ENCODE measurements at places on chromosomes 6 and 20. TPM values are rescaled to one million over a fixed set of nuclear protein-coding genes. Genes with fewer than 3 reads are reported as not detected.

OTOR gene
- total RNA-seq, result not detected

KCNB1 gene
- not detected for total RNA-seq

SEL1L2 gene
- total RNA-seq, result not detected

USP49 gene
- 5.0 TPM for total RNA-seq

GCM1 gene
- not detected for total RNA-seq

DNA sequence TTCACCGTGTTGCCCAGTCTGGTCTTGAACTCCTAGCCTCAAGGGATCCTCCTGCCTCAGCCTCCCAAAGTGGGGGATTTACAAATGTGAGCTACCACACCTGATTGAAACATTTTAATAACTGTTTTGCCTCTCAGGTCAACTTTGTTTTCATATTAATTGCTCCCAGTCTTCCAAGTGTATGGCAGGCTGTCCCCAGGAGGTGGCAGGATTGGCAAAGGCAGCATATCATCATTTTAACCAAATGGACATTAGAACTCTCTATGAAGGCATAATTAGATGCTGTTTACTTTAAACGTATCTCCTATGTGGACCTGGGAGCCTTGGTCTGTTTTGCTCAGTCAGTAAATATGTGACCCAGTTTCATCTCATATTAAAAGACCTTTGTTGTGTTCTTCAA, 59.2 kb upstream of the CSE1L start:
- DNase-seq, result no peak
- peaks cover 64% of the 10 kb centered on the region for H3K36me3 ChIP-seq
- H3K27me3 ChIP-seq, result no peaks in the 10 kb centered on the region
- no peak overlapping the region for H3K27ac ChIP-seq
- no peaks in the 10 kb centered on the region for H3K4me1 ChIP-seq

- no peaks in the 10 kb centered on the region for H3K4me1 ChIP-seq
- no peak for DNase-seq
- H3K36me3 ChIP-seq, result no peaks in the 10 kb centered on the region
- H3K27ac ChIP-seq, result no peak overlapping the region
- H3K27me3 ChIP-seq, result no peaks in the 10 kb centered on the region
Observed at GRCh38 chr6:142285235-142286087, 16.3 kb upstream of the ADGRG6 start.

DNA sequence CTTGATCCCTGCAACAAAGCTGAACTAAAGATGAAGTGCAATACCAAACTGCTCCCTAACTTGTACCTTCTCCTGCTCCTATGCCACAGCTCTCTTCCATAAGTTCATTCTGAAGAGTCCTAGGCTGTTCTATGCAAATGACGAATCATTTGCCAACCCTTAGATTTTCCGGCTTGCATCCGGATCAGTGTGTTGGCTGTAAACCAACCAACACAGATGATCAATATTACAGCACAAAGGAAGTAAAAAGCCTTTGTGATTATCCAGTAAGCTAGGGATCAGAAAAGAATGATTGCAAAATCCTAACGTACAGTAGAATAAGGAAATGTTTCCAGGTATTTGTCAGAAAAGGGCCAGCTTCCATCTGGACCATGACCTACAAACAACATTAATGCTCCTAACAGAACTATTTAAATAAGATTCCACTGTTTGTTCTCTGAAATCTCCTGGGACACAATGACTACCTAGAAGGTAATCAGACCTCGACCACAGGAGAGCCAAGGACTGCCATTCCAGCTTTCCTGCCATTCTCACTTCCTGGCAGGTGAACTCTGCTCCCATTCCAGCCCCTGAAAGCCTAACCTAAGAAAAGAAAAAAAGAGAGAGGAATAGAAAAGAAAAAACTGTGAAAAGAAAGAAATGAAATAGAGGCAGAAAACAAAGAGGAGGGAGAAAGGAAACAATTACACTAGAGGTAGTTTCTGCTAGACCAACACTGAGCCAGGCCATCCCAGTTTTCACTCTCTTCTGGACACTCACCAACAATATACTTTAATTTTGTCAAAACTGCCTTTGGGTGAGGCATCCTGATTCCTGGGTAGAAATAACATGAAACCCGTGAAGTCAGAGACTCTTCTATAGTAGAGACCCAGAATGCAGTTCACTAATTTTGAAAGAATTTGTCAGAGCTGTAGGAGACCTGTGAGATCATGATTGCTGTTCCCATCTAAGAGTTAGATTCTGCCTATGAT, 19.7 kb downstream of the GMDS start:
- H3K4me1 ChIP-seq, result peaks cover 13% of the 10 kb centered on the region
- no peak overlapping the region for H3K27ac ChIP-seq
- DNase-seq, result no peak
- H3K4me3 ChIP-seq, result no peak overlapping the region
- no peaks in the 10 kb centered on the region for H3K36me3 ChIP-seq

- DNase-seq, result no peak
- H3K27me3 ChIP-seq, result no peaks in the 10 kb centered on the region
- no peak overlapping the region for H3K4me3 ChIP-seq
- H3K4me1 ChIP-seq, result no peaks in the 10 kb centered on the region
- no peaks in the 10 kb centered on the region for H3K36me3 ChIP-seq
Observed at GRCh38 chr6:64085126-64085525, 449.5 kb downstream of the PHF3 start.

DNA sequence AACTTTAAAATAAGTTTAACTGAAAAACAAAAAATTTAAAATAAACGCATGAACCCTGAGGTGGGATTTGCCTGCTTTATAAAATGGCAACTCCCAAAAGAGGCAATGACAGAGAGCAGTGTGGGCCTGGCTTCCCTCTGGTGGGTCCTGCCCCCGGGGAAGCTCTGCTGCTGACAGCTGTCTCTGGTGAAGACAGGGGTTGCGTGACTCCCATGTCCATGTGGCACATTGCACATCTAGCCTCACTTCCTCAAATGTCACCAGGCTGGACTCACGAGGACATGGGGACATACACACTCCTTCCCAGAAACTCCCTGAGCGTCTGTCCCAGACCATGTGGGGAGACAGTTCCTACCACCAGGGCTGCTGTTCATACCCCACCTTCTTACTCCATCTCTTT, 66.2 kb downstream of the ABHD12 start:
- DNase-seq, result no peak
- H3K4me1 ChIP-seq, result no peaks in the 10 kb centered on the region
- H3K27me3 ChIP-seq, result no peaks in the 10 kb centered on the region
- H3K27ac ChIP-seq, result no peak overlapping the region

GRCh38 chr20:32806356-32806755, 13.4 kb upstream of the MAPRE1 start:
- H3K27ac ChIP-seq, result no peak overlapping the region
- no peaks in the 10 kb centered on the region for H3K4me1 ChIP-seq
- no peak overlapping the region for H3K4me3 ChIP-seq
- no peaks in the 10 kb centered on the region for H3K27me3 ChIP-seq

GRCh38 chr6:10520468-10520867, 683 bp upstream of the GCNT2 start:
- no peaks in the 10 kb centered on the region for H3K4me1 ChIP-seq
- no peak for DNase-seq
- no peaks in the 10 kb centered on the region for H3K27me3 ChIP-seq

- H3K4me3 ChIP-seq, result no peak overlapping the region
- H3K27ac ChIP-seq, result no peak overlapping the region
- no peaks in the 10 kb centered on the region for H3K27me3 ChIP-seq
- no peaks in the 10 kb centered on the region for H3K4me1 ChIP-seq
- DNase-seq, result no peak
Observed at GRCh38 chr6:49555951-49556350, 5.5 kb downstream of the C6orf141 start.

GRCh38 chr6:121677571-121677970, 242.1 kb downstream of the GJA1 start:
- H3K4me1 ChIP-seq, result no peaks in the 10 kb centered on the region
- H3K27me3 ChIP-seq, result no peaks in the 10 kb centered on the region
- no peak overlapping the region for H3K27ac ChIP-seq
- no peak for DNase-seq

GRCh38 chr6:163671355-163671754, 256.8 kb downstream of the QKI start:
- H3K4me1 ChIP-seq, result peaks cover 4% of the 10 kb centered on the region
- H3K4me3 ChIP-seq, result no peak overlapping the region
- H3K27me3 ChIP-seq, result no peaks in the 10 kb centered on the region
- H3K36me3 ChIP-seq, result no peaks in the 10 kb centered on the region

DNA sequence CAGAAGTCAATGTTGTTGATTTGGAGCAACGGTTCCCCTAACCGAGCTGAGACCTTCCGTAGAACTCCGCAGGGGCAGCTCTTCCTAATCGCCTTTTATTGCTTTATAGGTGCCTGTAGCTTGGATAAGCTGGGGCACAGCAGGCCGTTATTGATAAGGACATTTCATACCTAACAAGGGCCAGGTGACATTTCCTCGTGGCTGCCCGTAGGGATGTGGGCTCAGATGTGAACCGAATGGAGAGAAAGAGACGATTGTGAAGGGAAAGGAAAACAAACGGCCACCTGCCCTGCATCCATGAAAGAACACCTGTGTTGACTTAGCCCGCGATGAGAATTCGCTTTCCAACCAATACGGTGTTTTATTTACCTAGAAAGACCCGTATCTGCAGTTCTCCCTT, 53.3 kb upstream of the DACT2 start:
- no peak overlapping the region for H3K4me3 ChIP-seq
- DNase-seq, result no peak
- no peak overlapping the region for H3K27ac ChIP-seq
- H3K4me1 ChIP-seq, result no peaks in the 10 kb centered on the region

DNA sequence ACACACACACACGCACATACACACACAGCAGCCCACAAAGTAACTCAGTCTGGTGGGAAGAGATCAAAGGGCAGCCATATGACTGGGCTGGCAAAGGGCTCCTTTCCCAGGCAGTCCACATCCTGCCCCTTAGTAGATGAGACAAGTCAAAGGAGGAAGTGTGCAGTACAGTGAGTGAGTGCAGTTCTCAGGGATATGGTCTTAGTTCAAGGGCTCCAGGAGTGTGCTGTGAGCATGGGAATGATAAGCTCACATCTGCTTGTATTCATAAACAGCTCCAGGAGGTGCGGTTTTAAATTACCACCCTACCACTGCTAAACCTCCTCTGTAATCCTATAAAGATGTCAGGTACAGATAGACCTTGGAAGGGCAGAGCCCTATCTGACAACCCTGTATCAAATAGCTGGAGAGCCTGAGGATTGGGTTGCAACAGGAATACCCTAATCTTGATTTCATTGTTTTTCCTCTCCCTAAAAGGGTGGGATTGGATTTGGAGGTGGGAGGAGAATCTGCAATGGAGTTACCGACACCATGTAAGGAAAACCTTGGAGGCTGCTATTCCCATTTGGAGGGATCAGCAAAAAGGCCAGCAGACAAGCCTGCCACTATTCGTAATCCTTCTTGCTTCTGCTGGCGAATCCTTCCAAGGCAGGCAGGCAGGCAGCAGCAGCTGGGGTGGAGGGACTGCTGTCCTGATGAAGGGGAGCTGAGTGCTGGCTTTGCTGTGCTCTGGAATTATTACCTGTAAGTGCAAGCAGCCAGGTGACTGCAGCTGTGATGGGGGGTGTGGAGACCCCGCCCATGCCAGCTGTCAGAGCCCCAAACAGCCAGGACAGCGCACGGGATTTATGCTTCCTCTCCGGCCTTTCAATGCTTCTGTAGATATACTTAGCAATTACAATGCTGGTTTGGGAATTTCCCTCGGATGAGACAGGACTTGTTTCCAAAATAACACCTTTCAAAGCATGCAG, 342.7 kb downstream of the PRL start:
- H3K27ac ChIP-seq, result no peak overlapping the region
- H3K27me3 ChIP-seq, result no peaks in the 10 kb centered on the region
- H3K4me1 ChIP-seq, result no peaks in the 10 kb centered on the region
